ENCODE measurements at places on chromosomes 2 and 18.

DNA sequence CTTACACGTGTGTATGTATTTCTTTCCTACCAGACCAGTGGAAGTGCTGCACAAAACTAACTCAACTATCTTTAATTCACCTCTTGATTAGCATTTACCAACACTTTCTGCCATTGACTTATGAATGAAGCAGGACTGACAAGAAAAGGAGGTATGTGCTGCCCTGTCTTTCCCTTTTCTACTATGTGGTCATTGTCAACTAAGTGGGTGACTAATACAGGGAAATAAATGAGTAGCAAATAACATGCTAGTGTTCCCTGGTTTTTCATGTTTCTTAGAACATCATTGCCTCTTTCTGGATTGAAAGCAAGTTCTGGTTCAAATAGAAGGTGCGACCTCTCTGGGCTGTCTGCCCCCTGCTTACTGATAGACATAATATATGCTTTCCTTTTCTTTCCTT, 58.0 kb downstream of the LINC00305 start:
- no peak for DNase-seq

- DNase-seq = no peak
These were observed 1281.6 kb upstream of the TMEFF2 start for GRCh38 chr2:193476171-193476800.

DNA sequence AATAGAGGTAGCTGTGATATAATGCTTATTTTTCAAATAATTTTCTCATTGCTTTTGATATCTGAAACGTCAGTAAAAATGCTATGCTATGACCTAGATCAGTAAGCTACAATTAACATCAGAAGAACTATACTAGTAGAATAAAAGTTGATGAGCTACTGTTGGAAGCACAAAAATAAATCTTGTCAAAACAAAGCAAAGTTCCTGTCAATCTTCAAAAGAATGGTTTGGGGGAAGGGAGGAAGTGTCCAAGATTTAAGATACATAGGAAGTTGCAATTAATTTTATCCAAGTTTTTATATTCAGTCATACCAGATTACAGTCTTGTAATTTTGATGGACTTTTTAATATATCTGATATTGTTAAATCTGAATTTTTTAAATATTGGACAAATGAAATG, 19.2 kb downstream of the IRS1 start:
- no peak for DNase-seq

DNA sequence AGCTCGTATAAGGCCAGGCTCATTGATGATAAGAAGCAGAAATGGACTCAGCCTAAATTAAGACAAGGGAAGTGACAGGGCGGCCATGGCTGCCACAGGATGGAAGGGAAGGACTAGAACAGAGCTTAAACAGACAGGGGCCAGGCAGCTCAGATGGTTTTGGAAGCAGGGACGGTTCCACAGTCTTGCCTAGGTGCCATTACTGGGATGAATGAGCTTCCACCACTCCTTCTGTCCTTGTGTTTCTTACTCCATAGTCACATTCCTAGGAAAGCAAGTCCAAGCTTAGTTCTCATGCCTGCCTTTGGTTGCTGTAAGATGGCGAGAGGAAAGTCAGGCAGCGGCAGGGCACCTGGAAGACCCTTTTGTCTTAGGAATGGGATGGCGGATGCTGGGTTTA, 11.9 kb downstream of the GNLY start:
- no peak for DNase-seq

- no peak for DNase-seq
These were observed 95.9 kb upstream of the RMDN2 start for GRCh38 chr2:37829202-37829601.

GRCh38 chr2:26292646-26293045, 47.9 kb downstream of the HADHB start:
- DNase-seq = no peak

DNA sequence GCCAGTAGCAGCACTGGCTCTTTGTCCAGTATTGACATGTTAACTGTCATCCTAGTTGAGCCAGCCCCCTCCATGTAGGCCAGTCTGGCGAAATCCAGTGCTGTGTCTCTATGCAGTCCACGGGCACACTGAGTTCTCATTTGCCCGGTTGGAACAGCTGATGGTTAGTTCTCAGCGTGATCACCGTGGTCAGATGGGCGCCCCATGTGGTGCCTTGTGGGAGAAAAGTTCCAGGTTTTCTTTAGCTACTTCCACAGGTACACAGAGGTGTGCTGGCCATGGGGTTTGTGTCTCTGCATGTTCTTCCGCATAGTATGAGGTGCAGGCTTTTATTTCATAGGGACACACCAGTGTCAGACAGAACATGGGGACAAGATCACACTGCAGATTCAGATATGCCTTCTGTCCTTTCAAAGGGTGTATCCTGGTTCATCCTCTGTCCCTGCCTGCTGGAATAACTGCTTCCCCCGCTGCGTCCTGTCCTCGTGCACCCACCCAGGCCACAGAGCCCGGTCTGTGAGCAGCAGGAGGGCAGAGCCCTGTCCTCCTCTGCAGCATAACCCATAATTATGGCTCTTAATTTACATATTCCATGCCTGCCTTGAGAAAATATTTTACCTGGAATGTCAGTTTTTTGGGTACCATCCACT, 334.1 kb downstream of the GBX2 start:
- no peak for DNase-seq

DNA sequence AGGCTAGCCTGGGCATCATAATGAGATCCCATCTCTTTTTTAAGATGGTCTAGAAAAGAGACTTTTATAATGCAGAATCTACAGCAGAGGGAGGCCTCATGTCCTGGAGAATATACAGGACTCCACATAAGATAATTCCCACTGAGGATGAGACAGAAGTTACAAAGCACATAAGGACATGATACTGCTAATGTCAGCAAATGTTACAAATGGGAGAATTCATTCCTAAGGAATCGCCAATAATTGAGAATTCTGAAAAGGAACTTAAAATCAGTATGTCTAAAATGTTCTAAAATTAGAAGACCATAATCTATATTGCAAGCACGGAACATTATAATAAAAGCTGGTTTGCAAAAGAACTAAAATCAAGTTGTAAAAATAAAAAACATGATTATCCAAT, 131.6 kb upstream of the PKDCC start:
- DNase-seq = no peak

GRCh38 chr2:96847586-96847985, 3.8 kb upstream of the ANKRD23 start:
- no peak for DNase-seq

GRCh38 chr2:112530728-112531127, 11.5 kb upstream of the POLR1B start:
- no peak for DNase-seq

GRCh38 chr18:49625021-49625691, 63.3 kb downstream of the LIPG start:
- DNase-seq = no peak

DNA sequence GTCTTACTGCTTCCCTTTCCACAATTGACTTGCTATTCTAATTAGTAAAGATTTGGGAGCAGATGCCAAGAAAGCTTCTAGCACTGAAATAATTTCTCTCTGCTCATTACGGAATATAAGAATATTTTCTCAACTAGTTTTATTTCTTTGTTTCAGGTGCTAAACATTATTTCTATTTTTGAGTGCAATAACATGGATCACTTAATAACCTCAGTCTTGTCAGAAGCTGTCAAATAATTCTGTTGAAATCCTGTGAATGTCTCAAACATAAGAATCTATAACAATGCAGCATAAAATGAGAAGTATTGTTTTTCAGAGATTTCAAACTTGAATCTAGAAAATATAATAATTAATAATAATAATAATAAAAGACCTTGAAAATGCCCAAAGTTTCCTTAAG, 1221.0 kb downstream of the DSC3 start:
- DNase-seq = no peak

DNA sequence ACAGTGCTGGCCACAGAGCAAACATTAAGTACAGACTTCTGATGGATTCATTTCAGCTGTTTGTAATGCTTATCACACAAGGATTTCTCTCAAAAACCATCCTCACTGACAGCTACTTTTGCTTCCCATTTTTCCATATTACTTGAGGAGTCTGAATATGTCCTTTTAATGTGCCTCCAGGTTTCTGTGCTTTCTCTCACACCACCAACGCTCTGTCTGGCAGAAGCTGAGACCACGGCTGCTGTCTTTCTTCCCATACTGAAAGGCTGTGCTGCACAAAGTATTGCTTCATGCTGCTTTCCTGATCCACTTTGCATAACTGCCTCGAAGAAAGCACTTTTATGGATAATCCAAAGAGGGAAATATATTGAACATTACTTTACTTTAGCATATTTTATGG, 312.1 kb upstream of the ZEB2 start:
- no peak for DNase-seq

DNA sequence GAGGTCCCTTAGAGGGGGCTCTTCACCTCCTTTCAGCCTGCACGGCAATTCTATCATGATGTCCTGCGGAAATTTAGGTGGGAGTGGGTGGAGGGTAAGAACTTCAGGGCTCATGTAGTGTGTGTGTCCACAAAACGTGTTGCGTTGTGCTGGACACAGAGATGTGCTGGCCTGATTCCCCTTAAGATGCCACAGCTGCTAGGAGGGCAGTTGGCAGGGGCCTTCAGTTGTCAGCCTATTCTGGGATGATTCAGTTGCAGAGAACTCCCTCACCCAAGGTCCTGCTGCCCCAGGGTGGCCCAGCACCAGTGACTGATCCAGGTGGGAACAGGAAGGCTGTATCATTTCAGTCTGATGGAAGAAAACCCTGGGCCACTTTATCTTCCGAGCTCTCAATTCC, 1.0 kb upstream of the HJURP start:
- no peak for DNase-seq

- DNase-seq = no peak
These were observed 212.2 kb downstream of the XIRP2 start for GRCh38 chr2:167100506-167100905.

GRCh38 chr18:57149531-57149930, 2.6 kb downstream of the BOD1L2 start:
- no peak for DNase-seq

DNA sequence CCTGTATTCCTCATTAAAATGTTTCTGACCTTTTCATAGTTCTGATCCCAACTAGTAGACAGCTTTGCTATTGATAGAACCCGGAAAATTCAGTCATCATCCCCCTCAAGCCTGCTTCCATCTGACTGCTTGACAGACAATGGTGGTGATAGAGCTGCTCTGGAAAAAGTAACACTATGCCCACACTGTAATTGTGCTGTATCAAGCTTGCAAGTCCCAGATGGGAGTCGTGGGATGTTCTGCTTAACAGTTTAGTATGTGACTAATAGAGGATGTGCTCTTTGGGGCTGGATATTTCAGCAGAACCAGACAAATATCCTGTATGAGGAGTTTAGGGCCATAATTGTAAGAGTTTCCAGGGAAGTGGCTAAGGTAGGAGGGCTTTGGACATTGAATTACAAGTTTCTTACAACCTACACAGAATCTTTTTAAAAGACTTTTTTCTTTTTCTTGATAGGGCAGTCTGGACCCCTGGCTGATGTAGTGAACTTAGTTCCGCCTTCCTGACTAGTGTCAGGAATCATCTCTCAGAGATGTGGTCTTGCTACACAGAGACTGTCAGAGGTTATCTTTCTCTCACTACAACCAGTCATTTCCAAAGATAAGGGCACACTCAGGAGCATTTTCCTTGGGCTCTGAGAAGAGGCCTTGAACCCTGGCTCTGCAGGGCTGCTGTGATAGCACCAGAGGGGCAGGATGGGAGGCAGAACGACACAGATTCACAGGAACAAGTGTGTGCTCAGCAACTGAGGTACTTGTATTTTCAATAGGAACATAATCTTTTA, 158.0 kb upstream of the RBMS1 start:
- no peak for DNase-seq

- no peak for DNase-seq
These were observed 66.6 kb downstream of the PPP4R1 start for GRCh38 chr18:9547782-9548181.

DNA sequence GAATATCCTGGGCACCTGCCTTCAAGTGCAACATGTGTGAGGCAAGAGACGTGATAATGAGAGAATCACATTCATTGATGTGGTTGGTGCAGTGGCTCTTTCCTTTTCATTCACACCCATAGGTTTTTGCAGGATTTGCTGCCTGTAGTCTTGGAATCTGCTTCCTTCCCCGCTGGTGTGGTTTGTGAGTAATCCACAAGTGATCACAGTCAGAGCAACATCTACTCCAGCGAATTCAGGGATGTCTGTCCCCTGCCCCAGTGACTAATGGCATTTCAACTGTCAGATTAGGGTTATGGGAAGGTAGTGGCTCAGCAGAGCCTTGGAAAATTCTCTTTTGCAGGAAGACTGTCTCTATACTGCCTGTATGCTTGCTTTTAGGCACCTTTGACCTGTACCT, 225.5 kb upstream of the RBMS1 start:
- no peak for DNase-seq

GRCh38 chr2:188984680-188985079, 10.5 kb downstream of the COL3A1 start:
- DNase-seq = no peak

GRCh38 chr2:152399003-152399402, 64.0 kb downstream of the FMNL2 start:
- no peak for DNase-seq

- DNase-seq = no peak
These were observed 88.0 kb downstream of the ITGB1BP1 start for GRCh38 chr2:9335322-9335832.

DNA sequence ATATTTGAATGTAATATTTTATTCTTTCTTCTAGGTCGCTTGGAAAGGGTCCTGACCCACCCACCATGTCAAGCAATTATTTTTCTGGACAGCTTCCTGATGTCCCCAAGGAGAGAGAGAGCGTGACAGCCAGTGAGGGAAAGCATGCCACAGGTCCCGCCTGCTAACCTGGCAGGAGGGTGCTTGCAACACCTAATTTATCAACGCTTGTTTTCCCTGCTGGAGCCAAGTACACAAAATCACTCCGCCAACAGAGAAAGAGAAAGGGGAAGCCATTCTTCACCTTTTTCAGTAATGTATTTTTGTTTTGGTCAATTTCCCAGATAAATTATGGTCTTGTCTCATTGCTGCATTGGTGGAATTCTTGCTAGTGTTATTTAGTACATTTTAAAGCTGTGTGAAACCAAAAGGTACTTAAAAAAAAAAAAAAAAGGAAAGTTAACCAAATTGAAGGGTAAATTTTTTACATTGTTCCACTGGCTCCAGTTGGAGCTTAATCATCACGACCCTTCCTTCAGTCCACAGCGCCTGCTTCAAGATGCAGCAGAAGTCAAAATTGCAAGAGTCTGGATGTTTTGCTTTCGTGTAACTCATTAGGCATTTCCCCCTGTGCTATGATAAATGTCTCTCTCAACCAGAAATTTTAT, 88.5 kb upstream of the COPS8 start:
- no peak for DNase-seq

GRCh38 chr18:79445696-79446561, 50.2 kb downstream of the NFATC1 start:
- no peak for DNase-seq

GRCh38 chr2:71665168-71666093, 212.1 kb downstream of the DYSF start:
- no peak for DNase-seq

DNA sequence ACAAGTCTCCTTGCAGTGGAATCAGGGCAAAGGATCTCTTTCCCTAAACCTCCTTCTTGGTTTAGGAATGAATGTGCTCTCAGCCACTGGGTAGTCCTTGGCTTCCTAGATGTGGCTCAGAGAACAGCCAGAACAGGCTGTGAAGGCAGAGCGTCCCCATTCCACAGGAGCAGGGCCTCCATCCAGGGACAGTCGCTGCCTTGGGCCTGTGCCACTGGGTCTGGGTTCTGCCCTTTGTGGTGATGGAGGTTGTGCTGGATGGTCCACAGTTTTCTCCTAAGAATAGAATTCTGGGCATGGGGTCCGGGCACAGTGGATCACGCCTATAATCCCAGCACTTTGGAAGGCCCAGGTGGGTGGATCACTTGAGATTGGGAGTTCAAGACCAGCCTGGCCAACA, 516.5 kb upstream of the RAB6C start:
- DNase-seq = no peak

- no peak for DNase-seq
These were observed 466.0 kb downstream of the RIT2 start for GRCh38 chr18:42649331-42650035.

All from activated CD8-positive, alpha-beta memory T cell treated with anti-CD3 and anti-CD28 coated beads for 4 hours (primary cell).